Mesothelial cell of epicardium (in vitro differentiated cells): ENCODE measurements at places on chromosomes 6 and 20. TPM values are rescaled to one million over a fixed set of nuclear protein-coding genes. Genes with fewer than 3 reads are reported as not detected.

Gene PDYN
- total RNA-seq = not detected in 3 replicates

Gene LINC00237
- not detected in 3 replicates for total RNA-seq

Gene FKBP1C
- 0.20 to 0.97 TPM (median 0.67 TPM) in 3 replicates for total RNA-seq

Gene TSBP1
- total RNA-seq = not detected in 3 replicates

Gene ADAM33
- 83.0 to 91.1 TPM (median 87.4 TPM) in 3 replicates for total RNA-seq

Gene DPPA5
- not detected in 3 replicates for total RNA-seq

Gene STMN3
- total RNA-seq = 29.9 to 34.1 TPM (median 32.1 TPM) in 3 replicates

Gene ZBTB46
- total RNA-seq = 11.3 to 11.6 TPM (median 11.6 TPM) in 3 replicates

Gene HTR1B
- total RNA-seq = 0.20 to 0.38 TPM (median 0.25 TPM) in 3 replicates

GRCh38 chr6:20608356-20608755 lies 74.1 kb downstream of the CDKAL1 start:
- no peak overlapping the region for H3K4me3 ChIP-seq
- no peak for DNase-seq
- peaks cover 12% of the 10 kb centered on the region for H3K36me3 ChIP-seq
- H3K27me3 ChIP-seq = no peaks in the 10 kb centered on the region

GRCh38 chr6:67629258-67629657 lies 1005.8 kb upstream of the ADGRB3 start:
- no peak overlapping the region for H3K27ac ChIP-seq
- no peaks in the 10 kb centered on the region for H3K27me3 ChIP-seq
- no peaks in the 10 kb centered on the region for H3K36me3 ChIP-seq
- peaks cover 17% of the 10 kb centered on the region for H3K4me1 ChIP-seq
- DNase-seq = no peak

- no peaks in the 10 kb centered on the region for H3K36me3 ChIP-seq
- H3K27me3 ChIP-seq = no peaks in the 10 kb centered on the region
- H3K27ac ChIP-seq = no peak overlapping the region
- no peak overlapping the region for H3K4me3 ChIP-seq
These were observed 39.8 kb upstream of the GCLC start for GRCh38 chr6:53584726-53585125.

- no peaks in the 10 kb centered on the region for H3K36me3 ChIP-seq
- H3K27me3 ChIP-seq = no peaks in the 10 kb centered on the region
- peaks cover 5% of the 10 kb centered on the region for H3K4me1 ChIP-seq
- DNase-seq = no peak
- H3K4me3 ChIP-seq = no peak overlapping the region
These were observed 542.0 kb upstream of the RNF217 start for GRCh38 chr6:124420116-124420840.

- no peak overlapping the region for H3K4me3 ChIP-seq
- H3K36me3 ChIP-seq = peaks cover 9% of the 10 kb centered on the region
- no peaks in the 10 kb centered on the region for H3K27me3 ChIP-seq
- H3K27ac ChIP-seq = no peak overlapping the region
- H3K4me1 ChIP-seq = peaks cover 17% of the 10 kb centered on the region
These were observed 13.3 kb downstream of the TAF4 start for GRCh38 chr20:62052336-62052841.

DNA sequence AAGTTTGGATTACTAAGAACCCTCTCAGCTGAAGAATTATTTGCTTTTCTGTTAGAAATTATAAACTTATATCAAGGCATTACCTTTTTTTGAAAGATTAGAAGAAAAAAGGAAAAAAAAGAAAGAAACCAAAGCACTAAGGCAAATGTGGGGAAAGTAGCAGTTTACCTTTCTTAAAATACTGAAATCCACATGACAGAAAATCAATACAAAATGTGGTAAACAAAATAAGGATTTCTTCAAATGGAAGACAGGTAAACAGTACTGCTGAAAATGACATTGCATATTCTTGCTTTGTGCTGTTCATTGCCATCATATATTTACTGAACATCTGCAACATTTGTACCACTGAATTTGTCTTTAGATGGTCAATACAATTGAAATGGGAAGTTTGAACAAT lies 411.2 kb upstream of the PLCB4 start:
- H3K4me1 ChIP-seq = no peaks in the 10 kb centered on the region
- H3K36me3 ChIP-seq = peaks cover 3% of the 10 kb centered on the region
- H3K4me3 ChIP-seq = no peak overlapping the region
- H3K27me3 ChIP-seq = no peaks in the 10 kb centered on the region

DNA sequence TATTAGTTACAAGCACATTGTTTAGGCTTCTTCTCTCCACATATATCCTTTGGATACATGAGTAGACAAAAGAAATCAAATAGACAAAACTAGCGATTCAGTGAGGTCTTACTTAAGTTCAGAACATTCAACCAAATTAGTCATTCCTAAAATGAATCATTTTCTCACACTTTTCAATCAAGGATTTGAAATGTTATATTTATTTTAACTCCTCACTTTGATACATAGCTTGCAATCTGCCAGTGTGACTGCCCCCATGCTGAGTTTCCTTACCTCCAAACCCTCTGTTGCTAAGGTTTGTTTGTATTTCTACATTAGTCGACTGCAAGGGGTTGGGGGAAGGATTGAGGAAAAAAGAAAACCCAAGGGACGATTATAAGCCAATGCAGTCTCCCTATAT lies 3.5 kb upstream of the MOXD1 start:
- H3K36me3 ChIP-seq = peaks cover 2% of the 10 kb centered on the region
- H3K27ac ChIP-seq = no peak overlapping the region
- peaks cover 35% of the 10 kb centered on the region for H3K27me3 ChIP-seq
- peaks cover 19% of the 10 kb centered on the region for H3K4me1 ChIP-seq
- no peak for DNase-seq

- H3K4me3 ChIP-seq = no peak overlapping the region
- H3K27ac ChIP-seq = no peak overlapping the region
- peaks cover 22% of the 10 kb centered on the region for H3K4me1 ChIP-seq
- DNase-seq = no peak
- H3K36me3 ChIP-seq = no peaks in the 10 kb centered on the region
These were observed 441.5 kb downstream of the HTR1B start for GRCh38 chr6:77021778-77022177.

- peaks cover 7% of the 10 kb centered on the region for H3K27me3 ChIP-seq
- no peaks in the 10 kb centered on the region for H3K36me3 ChIP-seq
- H3K4me1 ChIP-seq = no peaks in the 10 kb centered on the region
- no peak for DNase-seq
These were observed 23.0 kb downstream of the SLC35D3 start for GRCh38 chr6:136945072-136945471.

DNA sequence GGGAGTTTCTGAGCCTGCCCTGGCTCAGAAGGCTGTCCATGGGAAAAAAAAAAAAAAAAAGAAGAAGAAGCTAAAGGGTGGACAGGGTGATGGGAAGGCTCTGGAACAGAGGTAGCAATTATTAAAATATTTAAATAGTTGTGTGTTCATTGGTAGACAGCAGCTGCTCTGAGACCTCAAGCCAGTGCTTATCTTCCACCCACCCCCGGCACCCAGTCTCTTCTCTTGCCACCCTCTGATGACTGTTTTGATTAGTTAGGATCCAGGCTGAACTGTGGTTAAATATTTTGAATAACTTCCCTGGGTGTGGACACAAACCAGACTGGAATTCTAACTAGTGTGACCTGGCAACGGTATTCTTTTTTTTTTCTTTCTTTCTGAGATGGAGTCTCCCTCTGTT lies 16.9 kb upstream of the SRSF3 start:
- no peaks in the 10 kb centered on the region for H3K27me3 ChIP-seq
- no peaks in the 10 kb centered on the region for H3K36me3 ChIP-seq
- peaks cover 29% of the 10 kb centered on the region for H3K4me1 ChIP-seq

DNA sequence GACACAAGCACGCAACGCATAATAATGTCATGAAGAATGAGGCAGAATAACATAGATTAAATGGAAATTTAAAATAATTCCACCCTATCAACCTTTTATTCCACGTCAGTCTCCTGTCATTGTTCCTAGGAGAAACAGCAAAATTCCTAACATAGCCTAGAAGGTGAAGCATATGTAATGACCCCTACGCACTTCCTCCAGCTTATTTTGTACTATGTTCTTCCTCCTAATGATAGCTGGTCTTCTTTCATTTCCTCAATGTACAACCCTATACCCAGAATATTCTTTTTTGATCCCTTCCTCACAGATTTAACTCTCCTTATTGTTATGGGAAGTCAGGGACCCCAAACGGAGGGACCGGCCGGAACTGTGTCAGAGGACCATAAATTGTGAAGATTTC lies 122.0 kb upstream of the CARMIL1 start:
- H3K27ac ChIP-seq = no peak overlapping the region
- peaks cover 2% of the 10 kb centered on the region for H3K36me3 ChIP-seq
- H3K27me3 ChIP-seq = peaks cover 1% of the 10 kb centered on the region
- no peak for DNase-seq
- H3K4me3 ChIP-seq = no peak overlapping the region

DNA sequence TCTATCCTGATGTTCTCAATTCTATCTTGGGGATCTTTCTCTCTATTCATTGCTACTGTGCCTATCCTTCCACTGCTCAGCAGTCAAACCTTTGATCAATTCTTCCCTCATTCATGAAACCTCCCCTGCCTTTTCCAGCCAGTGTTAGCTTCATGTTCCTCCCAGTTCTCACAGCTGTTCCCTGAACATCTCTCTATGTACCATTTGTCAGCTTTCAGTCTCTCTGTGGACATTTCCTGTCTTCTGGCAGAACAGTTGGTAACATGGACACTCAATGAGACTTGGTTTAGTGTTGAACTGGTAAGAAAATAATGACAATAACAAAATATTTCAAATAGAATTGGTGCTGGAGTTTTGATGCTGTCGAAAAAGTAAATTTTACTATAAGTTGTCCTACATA lies 26.2 kb downstream of the SPTLC3 start:
- no peak overlapping the region for H3K27ac ChIP-seq
- no peak for DNase-seq
- peaks cover 6% of the 10 kb centered on the region for H3K4me1 ChIP-seq
- H3K36me3 ChIP-seq = peaks cover 29% of the 10 kb centered on the region

DNA sequence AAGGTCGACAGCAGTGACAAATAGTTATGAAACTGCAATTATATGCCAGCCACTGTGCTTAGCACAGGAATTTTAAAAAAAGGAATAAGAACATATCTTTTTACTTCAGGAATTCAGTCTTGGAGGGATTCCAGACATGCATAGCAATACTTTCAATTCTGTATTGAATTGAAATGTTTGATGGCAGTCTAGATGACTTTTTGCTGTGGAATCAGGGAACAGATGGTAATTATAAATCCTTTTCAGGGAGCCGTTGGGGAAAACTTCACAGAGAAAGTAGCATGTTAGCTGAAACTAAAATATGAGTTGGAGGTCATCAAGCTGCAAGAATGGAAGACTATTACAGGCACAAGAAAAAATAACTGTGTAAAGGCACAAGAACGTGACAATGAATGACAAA lies 74.8 kb downstream of the IMPG1 start:
- H3K27ac ChIP-seq = peak overlapping the region; percentile 27
- DNase-seq = no peak
- no peaks in the 10 kb centered on the region for H3K36me3 ChIP-seq
- H3K4me1 ChIP-seq = peaks cover 26% of the 10 kb centered on the region
- no peak overlapping the region for H3K4me3 ChIP-seq
- no peaks in the 10 kb centered on the region for H3K27me3 ChIP-seq
